ENCODE measurements at places on chromosomes 16 and 17.

GRCh38 chr16:79754081-79754480 is 153.5 kb upstream of the MAF start:
- no peak for DNase-seq

- no peak for DNase-seq
Observed at GRCh38 chr17:10013365-10014112, 108.5 kb upstream of the RCVRN start.

DNA sequence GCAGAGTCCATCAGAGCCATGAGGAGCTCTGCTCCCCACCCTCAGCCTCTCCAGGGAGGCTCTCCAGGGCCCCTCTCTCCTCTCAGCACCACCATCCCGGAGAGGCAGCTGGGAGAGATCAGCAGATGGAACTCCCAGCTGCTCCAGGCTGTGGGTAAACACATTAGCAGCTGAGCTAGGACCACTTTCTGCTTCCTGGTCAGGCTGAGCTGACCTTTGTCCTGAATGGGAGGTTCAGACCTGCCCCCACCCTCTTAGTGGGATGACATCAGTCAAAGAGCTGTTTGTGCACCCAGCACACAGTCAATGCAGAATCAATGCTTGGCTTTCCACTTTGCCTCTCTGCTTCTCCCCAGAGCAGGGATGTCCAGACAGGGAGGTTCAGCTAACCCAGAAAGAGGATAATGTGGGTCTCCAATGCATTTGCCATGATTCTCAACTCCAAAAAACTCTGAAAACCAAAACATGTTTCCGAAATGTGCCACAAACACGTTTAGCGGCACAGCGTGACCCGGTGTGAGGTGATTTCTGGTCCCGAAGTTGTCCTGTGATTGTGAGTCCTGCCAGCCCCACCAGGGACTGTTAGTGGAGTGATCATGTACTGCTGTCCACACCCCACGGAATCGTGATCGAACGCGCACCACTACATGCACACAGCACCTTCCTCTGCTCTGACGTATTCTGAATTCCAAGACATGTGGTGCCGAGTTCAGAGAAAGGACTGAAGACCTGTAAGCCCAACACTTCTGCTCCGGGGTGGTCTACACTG is 6.7 kb downstream of the GPR142 start:
- DNase-seq: no peak

GRCh38 chr17:21245639-21246084 is 7.5 kb downstream of the NATD1 start:
- DNase-seq: no peak

DNA sequence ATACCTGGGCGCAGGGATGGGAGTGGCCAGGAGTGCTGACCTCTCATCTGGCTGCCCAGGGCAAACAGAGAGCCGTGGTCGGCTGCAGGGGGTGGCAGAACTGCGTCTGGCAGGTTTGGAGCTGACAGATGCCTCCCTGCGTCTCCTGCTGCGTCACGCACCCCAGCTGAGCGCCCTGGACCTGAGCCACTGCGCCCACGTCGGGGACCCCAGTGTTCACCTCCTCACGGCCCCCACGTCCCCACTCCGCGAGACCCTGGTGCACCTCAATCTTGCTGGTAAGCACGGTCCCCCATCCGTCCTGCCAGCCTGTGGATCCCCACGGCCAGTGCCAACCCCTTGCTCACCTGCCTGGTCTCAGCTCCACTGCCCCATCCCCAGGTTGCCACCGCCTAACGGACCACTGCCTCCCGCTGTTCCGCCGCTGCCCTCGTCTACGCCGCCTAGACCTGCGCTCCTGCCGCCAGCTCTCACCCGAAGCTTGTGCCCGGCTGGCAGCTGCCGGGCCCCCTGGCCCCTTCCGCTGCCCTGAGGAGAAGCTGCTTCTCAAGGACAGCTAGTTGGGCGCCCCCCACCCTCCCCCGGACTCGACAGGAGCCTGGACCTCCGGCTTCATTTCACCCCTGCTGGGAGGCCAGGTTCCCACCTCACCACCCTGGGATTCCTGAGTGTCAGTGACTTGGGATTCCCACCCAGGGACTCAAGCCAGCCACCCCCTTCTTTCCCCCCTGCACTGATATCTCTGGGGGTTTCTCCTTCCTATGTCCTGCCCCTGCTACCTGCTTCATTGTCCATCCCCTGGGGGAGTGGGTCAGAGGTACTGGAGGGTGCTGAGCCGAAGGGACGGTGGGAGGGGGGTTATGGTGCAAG is 2.0 kb upstream of the ORAI3 start:
- DNase-seq: no peak

DNA sequence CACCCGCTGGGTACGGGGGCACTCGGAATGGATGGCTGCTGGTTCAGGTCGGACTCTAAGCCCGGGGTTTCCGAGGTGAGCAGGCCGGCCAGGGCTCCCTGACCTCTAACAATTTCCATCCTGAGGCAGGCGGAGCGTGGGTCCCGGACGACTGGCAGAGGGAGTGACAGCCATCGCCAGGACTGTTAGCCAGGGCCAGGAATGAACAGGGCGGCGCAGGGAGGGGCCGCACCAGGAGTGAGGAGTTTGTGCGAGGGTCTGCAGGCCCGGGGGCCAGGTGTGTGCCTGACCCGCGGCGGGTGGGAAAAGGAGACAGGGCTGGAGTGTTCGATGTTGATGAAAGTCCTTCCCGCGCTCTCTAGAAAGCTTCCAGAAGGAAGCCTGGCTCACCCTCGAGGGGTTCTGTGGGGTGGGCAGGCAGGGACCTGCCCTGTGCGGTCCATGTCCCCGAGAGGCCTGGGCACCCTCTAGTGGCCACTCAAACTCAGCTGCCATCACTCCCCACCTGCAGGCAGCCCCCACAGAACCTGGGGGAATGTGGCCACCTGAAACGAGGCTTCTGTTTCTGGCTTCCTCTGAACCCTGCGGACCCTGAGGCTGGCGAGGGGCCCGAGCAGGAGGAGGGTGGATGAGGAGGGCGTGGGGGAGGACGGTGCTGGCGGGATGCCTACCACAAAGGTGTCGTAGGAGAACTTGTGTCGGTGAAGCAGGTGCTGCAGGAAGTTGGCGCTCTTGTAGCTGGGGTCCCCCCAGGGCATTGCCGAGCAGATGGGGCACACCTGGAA is 8.2 kb downstream of the RNF166 start:
- DNase-seq: no peak

Measured in activated CD4-positive, CD25-positive, alpha-beta regulatory T cell (primary cell).